RCC 7860 (cell line): ENCODE measurements at places on chromosomes 11 and 22.

DNA sequence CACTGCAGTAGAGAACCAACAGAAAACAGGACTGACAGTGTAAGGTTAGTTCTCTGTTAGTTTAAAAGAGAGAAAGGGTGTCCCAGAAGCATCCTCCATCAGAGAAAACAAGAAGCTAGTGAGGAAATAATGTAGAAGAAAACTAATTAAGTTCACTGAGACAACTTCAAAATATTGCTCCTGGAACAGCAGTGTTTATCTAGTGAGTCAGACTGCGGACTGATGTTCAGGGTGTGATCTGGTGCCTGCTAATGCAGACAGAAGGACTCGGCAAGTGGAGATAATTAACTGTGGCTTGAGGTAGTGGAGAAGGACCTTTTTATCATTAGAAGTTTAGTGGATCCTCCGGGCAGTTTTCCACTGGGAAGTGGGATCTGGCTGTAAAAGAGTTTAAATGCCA is 55.4 kb downstream of the CDON start:
- no peak for DNase-seq

GRCh38 chr11:119166368-119167076 is 2.0 kb upstream of the NLRX1 start:
- peak; percentile 99 for DNase-seq

DNA sequence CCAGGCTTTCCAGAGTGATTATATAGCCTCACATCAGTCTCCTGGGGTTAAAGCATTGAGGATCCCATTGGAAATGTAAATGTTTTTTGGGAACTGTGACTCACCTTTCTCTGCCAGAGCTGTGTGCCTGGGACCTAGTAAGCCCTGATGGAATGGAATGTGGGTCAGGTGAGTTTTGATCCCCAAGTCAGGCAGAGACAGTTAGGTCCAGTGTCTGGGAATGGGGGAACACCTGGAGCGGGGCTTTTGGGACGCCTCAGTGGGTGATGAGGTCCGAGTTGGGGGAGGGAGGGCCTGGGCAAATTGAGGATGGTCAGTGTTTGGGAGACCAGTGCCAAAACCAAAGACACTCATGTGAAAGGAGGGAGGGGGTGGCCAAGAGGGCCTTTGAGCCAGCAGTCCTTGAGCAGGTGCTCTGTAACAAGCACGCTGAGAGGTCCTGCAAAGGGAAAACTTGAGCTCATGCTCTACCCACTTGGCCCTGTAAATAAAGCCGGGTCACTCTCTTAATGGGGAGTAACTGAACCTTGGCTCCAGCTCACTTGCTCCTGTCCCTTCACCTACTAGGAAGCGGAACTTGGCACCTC is 104.7 kb downstream of the NAV2 start:
- DNase-seq, result no peak

DNA sequence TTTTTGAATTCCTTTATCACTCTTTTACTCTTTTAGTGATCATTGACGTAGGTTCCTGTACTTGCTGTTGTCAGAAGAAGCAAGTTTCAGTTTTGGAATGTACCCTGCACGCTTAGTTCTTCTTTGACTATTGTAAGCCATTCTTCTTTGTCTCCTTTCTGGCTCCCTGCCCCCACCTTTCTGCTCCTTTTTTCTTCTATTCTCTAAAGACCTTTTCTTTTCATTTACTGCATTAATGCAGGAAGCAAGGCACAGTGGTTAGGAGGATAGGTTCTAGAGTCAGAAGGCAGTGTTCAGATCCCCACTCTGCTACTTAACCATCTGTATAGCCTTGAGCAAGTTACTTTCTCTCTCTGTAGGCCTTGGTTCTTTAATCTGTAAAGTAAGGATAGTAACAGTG is 33.7 kb upstream of the RAG2 start:
- no peak for DNase-seq

DNA sequence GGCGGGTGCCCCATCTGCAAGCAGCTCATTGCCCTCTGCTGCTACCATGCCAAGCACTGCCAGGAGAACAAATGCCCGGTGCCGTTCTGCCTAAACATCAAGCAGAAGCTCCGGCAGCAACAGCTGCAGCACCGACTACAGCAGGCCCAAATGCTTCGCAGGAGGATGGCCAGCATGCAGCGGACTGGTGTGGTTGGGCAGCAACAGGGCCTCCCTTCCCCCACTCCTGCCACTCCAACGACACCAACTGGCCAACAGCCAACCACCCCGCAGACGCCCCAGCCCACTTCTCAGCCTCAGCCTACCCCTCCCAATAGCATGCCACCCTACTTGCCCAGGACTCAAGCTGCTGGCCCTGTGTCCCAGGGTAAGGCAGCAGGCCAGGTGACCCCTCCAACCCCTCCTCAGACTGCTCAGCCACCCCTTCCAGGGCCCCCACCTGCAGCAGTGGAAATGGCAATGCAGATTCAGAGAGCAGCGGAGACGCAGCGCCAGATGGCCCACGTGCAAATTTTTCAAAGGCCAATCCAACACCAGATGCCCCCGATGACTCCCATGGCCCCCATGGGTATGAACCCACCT is 28.0 kb upstream of the L3MBTL2 start:
- DNase-seq, result no peak

DNA sequence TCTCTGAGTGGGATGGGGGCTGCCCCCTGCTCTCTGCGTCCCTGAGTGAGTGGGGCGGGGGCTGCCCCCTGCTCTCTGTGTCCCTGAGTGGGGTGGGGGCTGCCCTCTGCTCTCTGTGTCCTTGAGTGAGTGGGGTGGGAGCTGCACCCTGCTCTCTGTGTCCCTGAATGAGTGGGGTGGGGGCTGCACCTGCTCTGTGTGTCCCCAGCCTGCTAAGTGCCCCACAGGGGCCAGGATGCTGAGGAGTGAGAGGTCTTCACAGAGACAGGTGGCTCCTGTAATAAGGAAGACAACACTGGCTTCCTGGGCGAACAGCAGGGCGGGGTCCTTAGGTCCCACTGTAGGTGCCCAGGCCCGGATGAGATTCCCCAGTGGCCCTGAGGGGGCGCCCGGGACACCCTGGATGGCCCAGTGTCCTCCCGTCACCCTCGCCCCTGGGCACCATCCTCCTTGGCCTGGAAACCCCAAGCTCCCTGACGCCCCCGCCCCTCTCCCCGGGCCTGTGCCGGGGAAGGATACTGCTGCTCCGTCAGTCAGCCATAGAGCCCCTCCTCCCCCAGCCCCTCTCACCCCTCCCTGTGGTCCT is 3.8 kb upstream of the CCDC188 start:
- no peak for DNase-seq

DNA sequence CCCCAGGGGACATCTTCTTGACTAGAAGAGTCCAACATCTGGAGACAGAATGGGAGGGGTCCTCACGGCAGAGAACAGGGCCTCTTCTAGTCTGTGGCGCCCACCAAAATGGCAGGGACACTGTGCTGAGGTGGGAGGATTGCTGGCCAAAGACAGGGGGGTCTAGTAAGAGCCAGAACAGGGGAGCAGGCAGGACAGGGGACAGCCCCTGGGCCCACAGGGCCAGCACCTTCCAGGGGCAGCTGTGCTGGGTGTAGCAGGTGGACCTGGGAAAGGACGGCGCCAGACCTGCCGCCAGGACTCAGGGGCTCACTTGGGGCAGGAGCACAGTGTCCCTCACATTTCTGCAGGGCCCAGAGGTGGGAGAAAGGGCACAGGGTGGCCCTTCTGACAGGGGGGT is 858 bp upstream of the APOBEC3A start:
- no peak for DNase-seq

- no peak for DNase-seq
Observed at GRCh38 chr11:27470166-27470565, 2.4 kb downstream of the LGR4 start.

DNA sequence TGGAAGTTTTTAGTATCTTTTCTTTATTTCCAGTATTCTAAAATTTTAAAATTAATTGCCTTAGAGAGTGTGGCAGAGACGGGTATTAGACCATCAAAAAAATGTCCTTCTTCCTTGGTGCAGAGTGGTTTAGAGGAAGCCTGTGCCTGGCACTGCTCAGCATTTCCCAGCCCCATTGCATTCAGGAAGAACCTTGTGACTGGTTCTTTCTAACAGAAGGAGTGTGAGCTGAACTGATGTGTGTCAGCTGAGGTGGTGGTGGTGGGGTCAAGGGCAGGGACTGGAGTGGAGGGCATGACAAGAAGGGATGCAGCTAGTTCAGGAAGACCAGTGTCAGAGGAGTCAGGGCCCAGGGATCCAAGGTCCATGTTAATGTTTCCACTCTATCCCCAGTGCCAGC is 58.7 kb upstream of the FDX1 start:
- DNase-seq, result no peak
